CD14-positive monocyte (primary cell): ENCODE measurements at places on chromosomes 7 and 10. TPM values are rescaled to one million over a fixed set of nuclear protein-coding genes. Genes with fewer than 3 reads are reported as not detected.

Gene SVOPL
- not detected for polyA plus RNA-seq

Gene INSIG1
- polyA plus RNA-seq, result 39.6 TPM

Gene GATAD1
- 7.6 TPM for polyA plus RNA-seq

DNA sequence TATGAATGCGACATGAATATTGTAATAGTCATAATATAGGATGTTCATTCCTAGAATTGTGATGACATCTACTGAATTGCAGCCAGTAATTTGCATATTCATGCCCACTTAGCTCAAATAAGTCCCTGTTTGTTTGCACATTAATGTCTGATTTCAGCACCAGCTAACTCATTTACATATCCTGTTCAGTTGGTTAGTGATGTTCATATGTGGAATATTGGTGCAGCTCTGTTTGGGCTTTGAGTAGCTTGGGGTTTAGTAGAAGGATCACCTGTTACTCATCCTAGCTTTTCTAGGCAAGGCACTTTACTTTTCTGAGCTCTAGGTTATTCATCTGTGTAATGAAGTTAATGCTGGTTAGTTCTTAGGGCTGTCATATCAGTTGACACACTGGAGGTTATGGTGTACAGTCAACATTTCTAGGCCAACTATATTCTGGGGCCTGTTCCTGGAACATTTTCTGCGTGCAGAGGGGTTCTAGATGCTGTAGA, 238.4 kb downstream of the EXOC4 start:
- DNase-seq, result no peak

DNA sequence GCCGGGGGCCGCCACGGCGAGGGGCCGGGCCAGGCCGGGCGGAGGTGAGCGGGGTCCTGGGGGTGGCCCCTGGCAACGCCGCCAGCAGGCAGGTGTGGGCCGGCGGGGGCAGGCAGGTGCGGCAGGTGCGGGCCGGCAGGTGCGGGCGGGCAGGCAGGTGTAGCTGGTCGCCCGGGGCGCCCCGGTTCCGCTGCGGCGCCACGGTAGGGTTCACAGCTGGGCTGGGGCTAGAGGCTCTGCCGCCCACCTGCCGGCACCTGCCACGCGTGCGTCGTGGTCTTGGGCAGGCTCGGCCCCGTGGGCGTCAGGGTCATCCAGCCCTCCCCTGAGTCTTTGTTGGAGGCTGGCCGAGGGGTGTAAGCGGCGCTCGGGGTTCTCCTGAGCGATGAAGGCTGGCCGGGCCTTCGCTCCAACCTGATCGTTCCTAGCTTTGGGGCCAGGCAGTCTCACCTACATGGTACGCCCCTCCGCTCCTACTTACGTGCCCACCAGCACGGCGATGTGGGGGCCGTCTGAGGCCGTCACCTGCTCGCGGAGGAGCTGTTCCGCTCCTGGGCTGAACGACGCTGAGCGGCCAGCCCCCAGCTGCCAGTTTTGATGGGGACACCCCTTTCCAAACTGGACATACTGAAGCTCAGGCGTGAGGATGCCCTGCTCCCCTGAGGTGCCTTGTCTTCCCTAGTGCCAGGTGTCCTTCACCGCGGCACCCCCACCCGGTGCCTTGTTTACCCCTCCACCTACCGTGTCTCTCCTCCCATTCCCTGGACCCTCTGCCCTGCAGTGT, 493 bp downstream of the ZMIZ2 start:
- DNase-seq, result no peak

DNA sequence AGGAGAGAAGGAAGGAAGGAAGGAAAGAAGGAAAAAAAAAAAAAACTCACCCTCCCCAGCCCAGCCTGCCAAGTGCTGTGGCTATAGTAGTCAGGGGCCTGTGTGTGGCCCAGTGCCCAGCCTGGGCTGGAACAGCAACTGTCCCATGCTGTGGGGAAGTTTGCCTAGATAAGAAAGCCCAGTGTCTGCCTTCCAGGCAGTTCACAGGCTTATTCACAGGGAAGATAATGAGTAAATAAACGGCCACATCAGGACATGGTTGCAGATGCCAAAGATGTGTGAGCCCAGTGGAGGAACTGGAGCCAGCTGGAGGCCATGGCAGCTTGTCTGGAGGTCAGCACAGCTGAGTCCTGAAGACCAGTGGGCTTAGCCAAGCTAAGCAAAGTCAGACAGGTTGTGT, 132.4 kb upstream of the FOXK1 start:
- DNase-seq, result no peak

- DNase-seq, result no peak
Observed at GRCh38 chr10:116611153-116611545, 9.6 kb upstream of the PNLIPRP2 start.

- DNase-seq, result no peak
Observed at GRCh38 chr7:114802632-114803031, 119.3 kb upstream of the MDFIC start.
